Stimulated activated CD8-positive, alpha-beta memory T cell treated with anti-CD3 and anti-CD28 coated beads, Interleukin-2, amount 100 ng/mL, for 1 hour (primary cell): ENCODE measurements at places on chromosomes 11 and 22.

- DNase-seq = no peak
Measured at GRCh38 chr22:23110922-23111527, 30.8 kb downstream of the RSPH14 start.

DNA sequence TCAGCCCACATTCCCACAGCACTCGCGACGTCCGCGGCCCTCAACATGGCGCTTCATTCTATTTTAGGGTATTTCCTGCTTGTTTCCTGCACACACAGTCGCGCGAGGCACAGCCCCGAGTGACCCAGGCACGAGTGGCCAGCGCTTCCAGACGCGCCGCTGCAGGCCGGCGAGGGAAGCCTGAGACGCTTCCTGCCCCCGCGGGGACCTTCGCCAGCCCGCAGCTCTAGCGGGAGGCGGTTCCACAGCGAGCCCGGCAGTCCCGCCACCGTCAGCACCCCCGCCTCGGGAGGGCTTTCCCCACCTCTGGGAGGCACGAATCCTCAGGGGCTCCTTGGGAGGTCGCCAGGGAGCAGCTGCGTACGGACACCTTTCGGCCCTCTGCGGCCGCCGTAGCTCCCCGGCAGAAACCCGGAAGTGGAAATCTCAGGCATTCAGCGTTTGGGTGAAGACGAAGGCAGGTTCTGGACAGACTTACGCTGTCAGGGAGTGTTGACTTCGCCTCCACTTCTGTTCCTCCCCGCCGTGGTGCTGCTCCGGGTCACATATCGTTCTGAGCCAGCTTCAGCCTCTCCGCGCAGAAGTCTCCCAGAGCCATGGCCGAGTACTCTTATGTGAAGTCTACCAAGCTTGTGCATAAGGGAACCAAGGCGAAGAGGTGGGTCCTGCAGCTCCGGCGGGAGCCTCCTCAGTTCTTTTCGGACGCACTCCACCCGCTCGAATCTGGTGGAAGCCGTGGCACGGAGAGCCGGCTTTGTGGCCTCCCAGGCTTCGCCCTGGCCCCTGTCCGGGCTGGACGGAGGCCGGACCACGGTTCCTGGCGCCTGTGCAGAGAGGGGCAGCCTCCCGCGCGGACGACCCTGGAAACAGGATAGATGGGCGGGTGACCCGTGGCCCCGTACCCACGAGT is 2925.9 kb upstream of the OR11H1 start:
- no peak for DNase-seq

DNA sequence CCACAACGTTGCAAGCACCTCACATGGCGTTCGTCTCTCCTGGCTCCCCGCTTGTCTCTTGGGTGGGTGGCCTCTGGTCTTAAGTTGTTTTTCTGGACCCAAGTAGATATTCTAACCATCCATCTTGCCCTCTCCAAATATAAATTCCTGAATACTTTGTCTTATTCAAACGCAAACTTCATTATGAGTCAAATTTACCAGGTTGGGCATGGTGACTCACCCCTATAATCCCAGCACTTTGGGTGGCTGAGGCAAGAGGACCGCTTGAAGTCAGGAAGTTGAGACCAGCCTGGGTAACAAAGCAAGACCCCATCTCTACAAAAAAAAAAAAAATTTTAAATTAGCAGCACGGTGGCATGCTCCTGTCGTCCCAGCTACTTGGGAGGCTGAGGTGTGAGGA is 5.1 kb upstream of the IGSF9B start:
- no peak for DNase-seq

- no peak for DNase-seq
Measured at GRCh38 chr11:63997104-63997700, 11.0 kb downstream of the OTUB1 start.

- no peak for DNase-seq
Measured at GRCh38 chr22:50072167-50072555, 13.1 kb downstream of the MLC1 start.
